ENCODE measurements at places on chromosomes 1 and 21.

DNA sequence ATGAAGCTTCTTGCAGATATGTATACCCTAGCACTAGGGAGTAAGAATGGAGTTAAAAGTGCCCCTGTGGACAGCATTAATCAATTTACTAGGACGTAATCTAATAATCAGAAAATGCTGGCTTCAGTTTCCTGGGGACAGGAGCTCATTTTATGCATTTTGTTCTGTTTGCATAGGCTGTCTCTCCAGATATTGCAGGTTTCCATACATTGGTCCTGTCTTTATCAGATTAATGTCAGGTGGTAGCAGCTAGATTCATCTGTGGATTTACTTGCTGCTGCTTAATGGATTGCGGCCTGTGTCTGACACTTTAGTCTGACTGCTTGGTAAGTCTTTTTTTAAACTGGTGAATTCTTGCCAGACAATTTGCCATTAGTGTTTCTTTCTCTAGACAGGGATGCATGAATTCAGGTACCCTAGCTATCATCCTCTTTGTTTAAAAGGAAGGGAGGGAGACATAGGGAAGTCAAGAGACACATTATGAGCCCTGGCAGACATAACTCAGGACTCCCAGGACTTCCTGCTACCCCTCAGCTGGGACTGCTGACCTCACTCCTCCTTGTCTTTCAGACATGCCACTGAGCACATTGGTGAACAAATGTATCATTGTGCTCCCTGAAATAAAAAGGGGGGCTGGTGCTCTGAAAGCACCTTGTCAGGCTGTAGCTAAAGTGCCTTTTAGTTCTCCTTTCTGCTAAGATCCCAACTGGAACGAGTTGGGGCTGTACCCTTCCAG lies 47.7 kb downstream of the NOS1AP start:
- peak; percentile 50 for DNase-seq

DNA sequence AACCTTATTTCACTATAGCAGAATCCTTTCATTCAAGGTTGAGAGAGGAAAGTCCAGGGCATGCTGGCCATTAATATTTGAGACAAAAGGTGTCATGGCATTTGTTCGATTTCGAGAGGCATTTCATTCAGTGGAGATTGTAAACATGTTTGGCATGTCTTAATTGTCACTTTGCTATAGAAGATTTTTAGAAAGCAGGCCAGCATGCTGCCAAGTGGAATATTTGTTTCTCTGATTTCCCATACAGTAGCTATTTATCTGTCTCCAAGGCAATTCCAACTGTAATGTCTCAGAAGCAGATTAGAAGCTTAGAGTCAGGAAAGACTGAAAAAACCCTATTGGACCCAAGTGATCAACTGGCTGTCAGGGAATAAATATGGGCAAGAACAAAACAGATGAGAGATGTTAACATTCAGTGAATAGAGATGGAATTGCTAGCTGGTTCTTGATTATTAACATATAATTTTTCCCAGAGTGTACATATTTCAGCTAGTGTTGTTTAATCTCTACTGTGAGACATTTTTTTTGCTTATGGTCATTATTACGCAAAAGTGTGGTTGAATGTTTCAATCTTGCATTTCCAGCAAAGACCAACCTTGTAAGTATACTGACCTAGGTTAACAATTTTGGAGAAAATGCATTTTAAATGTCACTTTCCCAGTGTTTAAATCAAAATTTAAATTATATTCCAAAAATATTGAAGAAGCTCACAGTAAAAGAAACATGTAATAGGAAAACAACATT lies 174.6 kb downstream of the KCNK2 start:
- DNase-seq, result no peak

GRCh38 chr21:30518876-30519275 lies 16.9 kb upstream of the KRTAP19-5 start:
- no peak for DNase-seq

DNA sequence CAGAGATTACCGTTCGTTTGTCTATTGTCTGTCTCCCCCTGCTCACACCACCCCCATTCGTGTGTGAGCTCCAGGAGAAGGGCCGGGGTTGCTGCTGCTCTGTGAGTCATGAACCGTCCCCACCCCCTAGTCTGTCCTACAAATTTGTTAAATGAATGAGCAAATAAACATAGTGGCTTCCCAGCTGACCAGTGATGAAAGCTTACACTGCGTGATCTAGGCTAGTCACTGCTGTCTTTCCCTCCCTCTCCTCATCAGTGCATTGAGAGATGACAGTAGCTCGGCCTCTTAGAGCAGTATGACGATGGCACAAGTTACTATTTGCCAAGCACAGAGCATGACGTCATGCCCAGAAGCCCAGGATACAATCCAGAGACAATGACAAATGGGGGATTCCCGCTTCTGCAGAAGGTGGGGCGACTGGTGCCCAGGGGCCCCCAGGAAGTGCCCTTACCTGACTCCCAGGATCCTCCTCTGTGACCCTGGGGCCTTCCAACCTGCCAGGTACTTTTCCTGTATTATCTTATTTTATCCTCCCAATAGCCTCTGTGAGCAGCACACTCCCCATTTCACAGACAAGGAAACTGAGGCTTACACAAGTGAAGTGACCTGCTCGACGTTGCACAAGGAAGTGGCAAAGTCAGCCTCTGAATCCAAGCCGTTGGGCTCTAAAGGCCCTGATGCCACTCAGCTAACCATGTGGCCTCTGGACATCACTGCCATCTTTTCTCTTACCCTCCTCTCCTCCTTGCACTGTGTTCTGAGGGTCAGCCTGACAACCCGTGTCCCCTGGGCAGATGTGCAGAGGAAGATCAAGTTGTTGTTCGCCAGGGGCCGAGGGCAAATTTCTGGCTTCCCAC lies 8.6 kb upstream of the EPHA2 start:
- DNase-seq, result no peak

- DNase-seq, result no peak
Measured at GRCh38 chr21:44487831-44488230, 32.5 kb downstream of the LRRC3 start.

DNA sequence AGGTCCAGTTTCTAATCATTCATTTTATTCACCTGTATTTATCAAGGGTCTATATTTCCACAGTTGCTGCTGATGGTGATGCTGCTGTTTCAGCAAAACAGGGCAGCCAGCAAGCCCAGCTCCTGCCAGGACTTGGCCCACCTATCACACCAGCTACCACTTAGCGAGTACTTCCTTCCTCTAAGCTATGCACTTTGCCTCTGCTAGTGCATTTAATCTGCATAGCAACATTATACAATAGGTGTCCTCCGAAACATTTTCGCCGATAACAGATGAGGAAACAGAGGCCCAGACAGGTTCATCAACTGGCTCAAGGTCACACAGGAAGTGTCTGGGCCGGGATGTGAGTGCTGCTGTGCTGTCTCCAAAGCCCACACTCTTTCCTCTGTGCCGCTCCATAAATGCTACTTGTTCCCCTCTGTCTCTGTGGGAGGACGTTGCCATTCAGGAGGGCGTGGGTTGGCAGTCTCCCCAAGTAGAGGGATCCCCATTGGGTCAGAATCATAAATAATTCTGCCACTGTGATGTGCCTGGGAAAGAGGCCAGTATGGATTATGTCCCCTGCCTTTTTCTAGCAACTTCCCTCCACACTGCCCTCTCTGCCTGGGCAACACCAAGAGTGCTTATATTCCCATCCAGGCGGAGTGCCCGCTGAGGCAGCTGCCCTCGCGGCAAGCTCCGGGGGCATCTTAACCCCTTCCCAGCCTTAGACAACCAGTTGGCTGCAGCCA lies 9.4 kb upstream of the PLEKHA6 start:
- DNase-seq, result no peak

All from SK-N-DZ (cell line).